ENCODE measurements at places on chromosomes 1 and 21. TPM values are rescaled to one million over a fixed set of nuclear protein-coding genes. Genes with fewer than 3 reads are reported as not detected.

DNA sequence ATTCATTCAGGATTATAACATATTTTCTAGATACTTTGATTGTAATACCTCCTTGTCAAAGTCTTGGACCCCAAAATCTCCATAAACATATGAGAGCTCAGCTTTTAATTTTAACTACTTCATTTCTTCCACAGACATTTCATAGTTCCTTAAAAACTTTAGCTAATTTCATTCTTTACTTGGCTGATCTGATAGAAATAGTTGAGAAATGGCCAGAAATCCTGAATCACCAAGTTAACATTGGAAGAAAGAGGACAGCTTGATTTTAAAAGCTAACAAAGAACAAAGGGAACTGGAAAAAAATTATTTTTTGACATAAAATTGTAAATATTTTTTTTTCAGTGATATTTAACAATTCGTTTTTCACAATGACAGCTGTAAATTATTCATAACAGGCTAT is 216.5 kb downstream of the NTNG1 start:
- no peak for DNase-seq

The ITGB2 gene
- total RNA-seq = 1,246 TPM

GRCh38 chr1:227070638-227071285 is 130.7 kb downstream of the COQ8A start:
- no peak for DNase-seq

DNA sequence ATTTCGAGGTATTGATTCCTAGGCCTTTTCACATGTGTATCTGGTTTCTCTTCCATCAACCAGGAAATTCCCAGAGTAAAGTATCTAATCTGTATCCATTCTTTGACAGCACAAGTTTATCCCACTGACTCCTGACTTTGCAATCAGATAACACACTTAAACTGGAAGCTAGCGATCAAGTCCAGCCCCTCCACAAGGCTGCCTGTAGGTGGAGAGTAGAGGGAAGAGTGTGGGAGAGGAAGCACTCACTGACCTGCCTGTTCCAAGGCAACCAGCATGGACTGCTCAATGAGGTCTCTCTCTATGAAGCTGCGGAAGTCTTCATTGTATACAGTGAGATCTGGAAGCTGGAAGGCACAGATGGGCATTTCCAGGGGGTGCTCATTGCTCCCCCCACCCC is 30.4 kb upstream of the MTMR11 start:
- no peak for DNase-seq

DNA sequence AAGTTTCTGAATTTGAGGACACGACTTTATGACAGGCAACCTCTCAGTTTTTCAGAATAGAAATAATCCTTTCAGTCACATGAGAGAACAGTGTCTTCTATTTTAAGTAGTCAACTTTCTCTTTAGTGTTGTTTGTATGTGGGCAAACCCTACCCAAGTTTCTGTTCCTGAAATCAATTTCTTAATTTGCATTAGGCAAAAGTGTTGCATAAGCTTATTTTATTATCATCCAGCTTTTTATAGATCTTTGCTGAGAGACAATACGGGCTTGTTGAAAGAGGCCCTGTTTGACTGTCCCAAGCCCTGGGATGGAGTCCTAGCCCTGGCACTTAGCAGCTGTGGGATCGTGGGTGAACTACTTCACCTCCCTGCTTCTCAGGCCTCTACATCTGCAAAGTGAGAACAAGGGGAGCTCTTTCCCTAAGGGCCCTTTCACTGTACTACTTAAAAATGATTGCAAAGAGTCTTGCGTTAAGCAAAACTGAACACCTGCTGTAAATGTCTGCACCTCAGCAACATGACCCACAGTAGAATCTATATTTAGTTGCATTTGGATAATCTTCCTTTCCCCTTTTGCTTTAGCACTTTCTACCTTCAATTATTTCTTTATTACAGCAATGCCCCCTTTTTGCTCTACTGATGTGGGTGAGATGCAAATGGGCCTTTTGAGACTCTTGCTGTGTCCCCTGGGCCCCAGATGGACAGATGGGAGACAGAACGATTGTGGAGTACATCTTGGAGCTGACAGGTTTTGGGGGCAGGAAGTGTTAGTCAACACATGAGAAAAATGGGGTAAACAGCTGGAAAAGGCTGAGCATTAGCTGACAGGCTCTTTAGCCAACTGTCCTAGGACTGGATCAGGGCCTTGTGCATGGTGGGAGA is 41.0 kb upstream of the SCAF4 start:
- DNase-seq = no peak

The CAMK1G gene
- total RNA-seq = not detected

The TCP10L gene
- total RNA-seq = 1.1 TPM

The SEMA4A gene
- total RNA-seq = 3.9 TPM

DNA sequence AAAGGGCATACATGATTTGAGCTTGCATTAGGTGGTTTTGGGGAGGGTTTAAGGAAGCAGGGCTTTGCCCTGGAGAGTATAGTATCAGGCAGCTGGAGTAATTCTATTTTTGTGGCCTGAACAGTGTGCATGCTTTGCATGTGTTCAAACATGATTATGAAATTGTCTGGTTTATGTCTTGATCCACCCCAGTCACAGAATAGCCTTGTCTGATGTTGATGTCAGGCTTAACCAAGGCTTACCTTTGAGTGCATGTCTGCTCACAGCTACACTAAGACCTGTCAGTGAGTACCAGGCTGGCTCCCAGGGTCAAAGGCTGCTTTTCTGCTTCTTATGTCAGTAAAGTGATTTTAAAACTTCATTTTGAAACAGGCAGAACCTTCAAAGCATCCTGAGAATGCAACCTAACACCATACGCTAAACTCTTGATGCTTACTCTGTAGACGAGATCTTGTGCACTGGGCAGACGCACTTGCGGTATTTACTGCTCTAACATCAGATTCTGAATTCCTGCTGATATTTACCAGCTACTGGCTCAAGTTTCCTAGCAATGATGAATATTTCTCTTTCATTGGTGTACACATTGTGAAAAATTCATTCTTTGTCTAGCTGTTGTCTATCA is 78.9 kb downstream of the MAP3K21 start:
- DNase-seq = no peak

Data from natural killer cell treated with Interleukin-12 subunit alpha and Interleukin-12 subunit beta and Interleukin-15 and Interleukin-18, amount 100 ng/mL, for 72 hours (primary cell).